H1 (cell line): ENCODE measurements at places on chromosomes 7 and 10. TPM values are rescaled to one million over a fixed set of nuclear protein-coding genes. Genes with fewer than 3 reads are reported as not detected.

DNA sequence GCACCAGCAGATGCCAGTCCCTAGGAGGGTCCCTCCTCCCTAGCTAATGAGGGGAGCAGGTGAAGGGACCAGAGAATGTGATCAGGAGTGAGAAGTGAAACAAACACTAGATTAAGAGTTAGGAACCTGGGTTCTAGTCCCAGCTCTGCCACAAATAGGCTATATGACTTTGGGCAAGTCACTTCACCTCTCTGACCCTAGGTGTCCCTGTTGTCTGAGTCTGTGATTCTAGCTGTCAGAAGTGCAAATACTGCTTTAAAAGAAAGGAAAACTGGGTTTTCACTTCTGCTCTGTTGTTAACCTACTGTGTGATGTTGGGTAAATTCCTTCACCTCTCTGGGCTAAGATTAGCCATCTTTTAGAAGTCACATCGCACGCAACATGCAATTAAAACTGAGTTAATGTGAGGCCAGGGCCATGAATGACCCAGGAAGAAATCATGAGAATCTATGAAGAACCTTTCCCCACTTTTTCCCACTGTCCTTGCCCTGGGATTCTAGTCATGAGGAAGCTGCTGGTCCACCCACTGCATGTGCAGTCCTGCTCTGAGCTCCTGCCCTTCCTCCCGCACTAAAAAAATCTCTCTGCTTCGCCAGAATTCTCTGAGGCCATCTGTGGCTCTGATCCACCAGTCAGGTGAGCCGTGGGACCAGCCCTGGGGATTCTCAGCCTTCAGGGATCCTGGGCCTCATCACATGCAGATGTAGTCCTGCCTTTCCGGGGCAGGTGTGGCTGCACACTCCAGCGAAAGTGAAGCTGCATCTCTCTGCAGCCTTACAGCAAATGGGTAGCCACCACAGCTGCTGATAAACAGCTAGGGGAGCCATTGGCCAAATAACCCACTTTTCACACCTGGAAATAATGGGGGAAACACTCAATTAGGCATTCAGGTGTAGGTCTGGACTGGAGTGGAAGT is 181.7 kb downstream of the PLXNA4 start:
- no peak for DNase-seq

DNA sequence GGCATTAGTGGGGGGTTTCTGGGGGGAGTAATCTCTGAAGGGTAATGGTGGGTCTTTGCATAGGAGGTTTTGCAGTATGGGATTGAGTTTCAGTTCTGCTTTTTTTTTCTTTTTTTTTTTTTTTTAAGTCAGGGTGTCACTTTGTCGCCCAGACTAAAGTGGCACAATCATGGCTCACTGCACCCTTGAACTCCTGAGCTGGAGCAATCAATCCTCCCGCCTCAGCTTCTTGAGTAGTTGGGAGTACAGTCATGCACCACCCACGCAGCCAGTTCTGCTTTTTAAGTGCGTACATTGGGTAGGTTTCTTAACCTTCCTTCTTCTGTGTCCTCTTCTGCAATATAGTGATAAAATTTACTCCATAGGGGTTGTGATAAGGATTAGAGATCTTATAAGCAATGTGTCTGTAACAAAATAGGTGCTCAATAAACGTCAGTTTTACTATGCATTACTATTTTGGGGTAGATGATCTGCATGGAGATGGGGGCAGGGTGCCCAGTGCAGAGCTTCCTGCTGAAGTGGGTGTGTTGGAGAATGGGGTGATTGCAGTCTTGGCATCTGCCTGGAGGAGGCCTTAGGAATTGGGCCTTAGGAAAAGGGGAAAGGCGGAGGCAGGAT is 9.6 kb downstream of the KAZALD1 start:
- DNase-seq: no peak

DNA sequence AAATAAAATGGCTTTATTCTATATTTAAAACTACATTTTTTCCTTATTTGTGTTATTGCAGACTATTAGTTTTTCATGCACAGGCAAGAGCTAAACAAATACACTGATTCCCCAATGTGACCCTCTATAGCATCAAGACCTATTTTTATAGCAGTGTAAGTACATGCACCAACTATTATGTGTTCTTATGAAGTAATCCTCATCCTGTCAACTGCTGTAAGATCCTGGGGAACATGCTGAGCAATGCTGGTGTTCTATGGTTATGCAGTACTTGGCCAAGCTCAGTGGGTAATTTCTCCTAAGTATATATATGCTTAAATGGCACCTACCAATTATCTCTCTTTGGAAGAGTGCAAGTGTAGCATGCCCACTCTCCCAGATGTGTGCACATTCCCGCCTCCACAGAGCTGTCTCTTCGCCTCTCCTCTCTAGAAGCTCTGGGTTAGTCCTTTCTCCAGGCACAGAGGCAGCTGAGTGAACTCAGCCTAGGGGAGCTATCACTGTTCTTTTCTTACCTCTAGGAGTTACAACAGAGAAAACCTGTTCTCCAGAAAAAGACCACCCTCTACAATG is 428.8 kb downstream of the KCNMA1 start:
- DNase-seq: no peak

DNA sequence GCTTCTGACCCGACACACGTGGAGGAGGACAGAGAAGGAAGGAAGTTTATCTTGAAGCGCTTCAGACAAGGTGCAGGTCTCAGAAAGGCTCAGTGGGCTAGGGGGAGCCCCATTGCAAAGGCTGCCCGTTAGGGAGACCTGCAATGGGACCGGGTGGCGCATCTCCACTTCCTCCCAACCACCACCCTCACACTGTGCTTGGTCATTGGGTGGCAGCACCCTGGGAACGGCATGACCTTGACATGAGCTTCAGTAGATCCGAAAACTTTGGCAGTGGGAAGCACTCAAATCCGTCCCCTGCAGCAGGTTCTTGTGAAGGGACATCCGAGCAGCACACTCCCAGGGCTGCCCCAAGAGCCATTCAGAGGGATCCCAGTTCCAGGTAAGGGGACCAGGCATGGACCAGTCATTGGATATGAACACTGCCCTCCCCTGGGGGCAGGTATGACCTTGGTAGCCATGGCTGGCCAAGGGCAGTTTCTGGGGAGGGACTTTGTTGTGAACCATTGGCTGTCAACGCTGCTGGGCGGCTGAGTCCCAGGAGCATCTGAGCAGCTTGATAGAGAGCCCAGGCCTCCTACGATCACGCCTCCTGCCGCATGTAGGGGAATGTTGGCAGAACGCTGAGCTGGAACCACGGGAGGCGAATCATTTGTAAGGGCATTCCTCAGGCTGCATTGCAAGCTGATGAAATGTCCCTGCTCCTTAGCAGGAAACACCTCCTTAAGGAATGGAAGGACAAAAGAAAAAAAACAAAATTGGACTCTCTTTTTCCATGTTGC is 31.7 kb downstream of the GALNTL5 start:
- peak; percentile 19 for DNase-seq

The CTAGE8 gene
- total RNA-seq: not detected in 2 replicates

The MRPS33 gene
- total RNA-seq: 62.6 and 66.4 TPM in 2 replicates
